Kidney capillary endothelial cell (primary cell): ENCODE measurements at places on chromosomes 2 and 18.

GRCh38 chr2:28088970-28089369 is 198.4 kb downstream of the BABAM2 start:
- no peak for DNase-seq

GRCh38 chr18:74895686-74896085 is 298.0 kb downstream of the ZNF407 start:
- peak; percentile 40 for DNase-seq

GRCh38 chr18:41881285-41881684 is 73.7 kb upstream of the PIK3C3 start:
- no peak for DNase-seq

DNA sequence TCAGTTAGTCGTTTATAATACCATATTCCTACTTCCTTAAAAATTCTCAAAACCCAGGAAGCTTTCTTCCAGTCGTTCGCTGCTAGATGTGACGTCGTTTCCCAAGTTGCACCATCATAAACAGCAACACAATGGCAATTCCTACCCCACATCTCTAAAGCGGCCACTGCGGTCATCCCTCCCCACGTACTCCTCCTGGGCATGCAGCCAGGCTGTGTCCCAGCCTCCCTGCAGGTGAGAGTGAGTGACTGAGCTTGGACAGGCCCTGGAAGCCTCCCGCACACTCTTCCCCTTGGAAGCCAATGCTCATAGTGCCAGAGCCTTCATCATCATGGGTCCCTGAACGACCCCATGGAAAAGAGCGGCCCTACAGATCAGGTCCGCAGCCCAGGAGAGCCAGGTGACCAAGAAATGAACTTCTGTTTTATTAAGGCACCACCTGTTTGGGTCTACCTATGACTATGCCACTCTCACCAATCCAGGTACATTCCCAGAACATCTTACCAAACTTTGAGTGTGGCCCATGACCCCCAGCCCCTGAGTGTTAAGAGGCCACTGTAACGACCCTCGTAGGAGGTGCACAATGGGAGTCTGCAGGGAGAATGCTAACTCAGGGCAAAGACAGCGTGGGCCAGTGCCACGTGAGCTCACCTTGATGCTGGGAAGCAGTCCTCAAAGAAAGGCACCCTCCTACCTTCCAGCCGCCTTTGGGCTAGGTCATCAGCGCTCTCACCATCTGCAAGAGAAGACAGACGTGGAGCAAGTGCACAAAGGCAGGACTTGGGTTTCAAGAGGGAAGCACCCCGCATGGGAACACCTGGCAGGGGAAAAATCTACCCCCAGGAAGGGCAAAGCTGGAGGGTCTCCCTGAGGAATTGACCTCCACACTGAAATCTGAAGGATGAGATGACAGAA is 74.7 kb upstream of the RAB6C start:
- no peak for DNase-seq

GRCh38 chr2:213238753-213239495 is 45.3 kb upstream of the SPAG16 start:
- peak; percentile 13 for DNase-seq

DNA sequence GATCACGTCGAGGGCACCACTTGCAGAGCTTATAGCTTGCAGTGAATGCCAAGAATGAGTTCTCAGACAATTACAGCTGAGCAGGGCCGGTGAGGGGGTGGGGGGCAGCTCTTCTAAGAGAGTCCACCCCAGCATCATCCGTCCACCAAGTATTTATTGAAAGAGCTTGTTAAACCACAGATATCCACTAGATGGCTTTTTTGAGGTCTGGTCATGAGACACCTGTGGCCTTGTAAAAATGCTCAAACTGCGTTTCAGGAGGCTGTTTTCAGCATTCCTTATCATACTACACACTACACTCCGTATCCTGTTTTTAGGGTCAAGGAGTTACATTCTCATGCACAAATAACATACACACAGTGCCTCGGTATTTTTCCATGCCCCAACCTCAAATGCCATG is 51.5 kb downstream of the DNAJC10 start:
- DNase-seq = no peak

DNA sequence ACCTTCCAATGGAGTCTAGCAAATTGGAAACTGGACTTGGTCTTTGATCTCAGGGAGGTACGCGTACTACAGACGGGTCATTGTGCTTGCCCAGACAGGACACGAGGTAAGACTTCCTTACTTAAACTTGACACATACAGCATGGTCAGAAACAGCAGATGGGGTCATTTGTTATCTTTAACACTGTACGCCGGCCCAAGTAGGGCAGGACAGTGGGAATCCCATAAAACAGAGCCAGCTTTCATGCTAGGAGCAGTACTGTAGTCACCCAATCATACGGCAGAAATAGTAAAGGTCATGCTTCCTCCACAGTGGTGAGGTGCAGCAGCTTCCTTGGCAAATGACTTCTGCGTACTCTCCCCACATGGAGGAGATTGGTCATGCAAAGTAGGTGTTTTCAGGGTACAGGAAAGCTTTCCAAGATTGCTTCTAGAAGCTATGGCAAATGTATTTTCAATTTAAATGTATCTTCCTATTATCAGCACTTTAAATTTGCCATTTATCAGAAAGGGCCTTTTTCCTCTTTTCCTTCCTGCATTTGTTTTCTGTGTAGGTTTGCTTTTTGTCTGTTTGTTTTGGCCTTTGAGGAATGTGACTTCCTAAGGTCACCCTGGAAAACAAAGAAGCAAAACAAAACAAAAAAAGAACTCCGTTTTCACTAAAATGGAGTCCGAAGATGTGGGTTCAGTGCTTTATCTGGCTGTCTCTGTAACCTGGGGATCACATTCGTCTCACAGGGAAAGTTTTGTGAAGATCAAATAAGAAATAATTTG is 74.0 kb upstream of the DSG1 start:
- DNase-seq = peak; percentile 21

DNA sequence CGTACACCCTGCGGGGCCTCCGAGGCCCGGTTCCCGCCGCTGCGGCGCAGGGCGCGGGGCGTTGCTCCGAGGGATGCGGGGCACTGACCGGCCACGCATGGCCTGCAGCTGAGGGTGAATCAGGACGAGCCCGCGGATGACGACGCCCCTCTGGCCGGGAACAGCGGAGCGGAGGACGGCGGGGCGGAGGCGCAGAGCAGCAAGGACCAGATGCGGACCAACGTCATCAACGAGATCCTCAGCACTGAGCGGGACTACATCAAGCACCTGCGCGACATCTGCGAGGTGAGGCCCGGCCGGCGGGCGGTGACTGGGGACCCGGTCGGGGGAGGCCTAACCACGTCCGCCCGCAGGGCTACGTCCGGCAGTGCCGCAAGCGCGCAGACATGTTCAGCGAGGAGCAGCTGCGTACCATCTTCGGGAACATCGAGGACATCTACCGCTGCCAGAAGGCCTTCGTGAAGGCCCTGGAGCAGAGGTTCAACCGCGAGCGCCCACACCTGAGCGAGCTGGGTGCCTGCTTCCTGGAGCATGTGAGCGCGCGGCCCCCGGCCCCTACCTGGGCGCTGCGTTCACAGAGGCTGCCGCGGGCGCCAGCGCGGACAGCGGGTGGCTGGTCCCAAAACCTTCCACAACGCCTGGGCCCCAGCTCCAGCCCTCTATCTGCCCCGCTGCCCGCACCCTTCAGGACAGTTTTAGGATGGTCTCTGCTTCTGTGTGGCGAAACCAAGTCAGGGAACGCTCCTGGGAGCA is 53.2 kb downstream of the FAM168B start:
- DNase-seq = no peak

- no peak for DNase-seq
Observed at GRCh38 chr2:29560566-29560965, 360.8 kb downstream of the ALK start.

DNA sequence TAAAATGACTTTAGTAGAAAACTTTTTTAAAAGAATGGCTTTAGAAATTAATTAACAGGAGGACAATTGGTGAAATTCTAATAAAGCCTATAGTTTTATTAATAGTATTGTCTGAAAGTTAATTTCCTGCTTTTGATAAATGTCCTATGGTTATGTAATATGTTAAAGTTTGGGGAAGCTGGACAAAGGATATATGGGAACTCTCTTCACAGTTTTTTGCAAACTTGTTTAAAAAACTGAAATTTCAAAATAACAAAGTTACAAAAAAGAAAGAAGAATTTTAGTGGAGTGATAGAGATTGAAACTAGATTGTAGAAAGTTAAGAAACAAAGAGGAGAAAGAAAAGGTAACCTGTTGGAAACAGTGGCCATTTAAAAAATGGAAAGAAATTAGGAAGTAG is 67.3 kb downstream of the SEMA4F start:
- DNase-seq = no peak

- no peak for DNase-seq
Observed at GRCh38 chr2:118697781-118698180, 149.7 kb downstream of the EN1 start.

DNA sequence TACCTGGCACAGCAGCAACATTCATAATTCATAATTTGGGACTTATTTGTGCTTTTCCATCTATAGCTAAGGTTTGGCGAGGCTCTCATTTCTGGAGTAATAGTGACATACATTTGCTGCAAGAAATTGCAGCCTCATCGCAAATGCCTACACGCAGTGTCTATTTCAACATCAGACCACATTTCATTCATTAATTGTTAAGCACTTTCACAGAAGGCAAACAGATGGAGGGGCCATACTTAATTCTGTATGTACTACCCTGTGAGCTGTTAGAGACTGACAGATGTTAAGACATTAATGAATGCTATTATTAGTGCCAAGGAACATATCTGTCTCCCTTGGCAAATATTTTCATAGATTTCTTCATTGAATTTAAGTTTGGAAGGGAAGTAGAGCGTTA is 125.7 kb downstream of the UXS1 start:
- no peak for DNase-seq

GRCh38 chr2:45776160-45776955 is 124.9 kb downstream of the PRKCE start:
- DNase-seq = no peak

DNA sequence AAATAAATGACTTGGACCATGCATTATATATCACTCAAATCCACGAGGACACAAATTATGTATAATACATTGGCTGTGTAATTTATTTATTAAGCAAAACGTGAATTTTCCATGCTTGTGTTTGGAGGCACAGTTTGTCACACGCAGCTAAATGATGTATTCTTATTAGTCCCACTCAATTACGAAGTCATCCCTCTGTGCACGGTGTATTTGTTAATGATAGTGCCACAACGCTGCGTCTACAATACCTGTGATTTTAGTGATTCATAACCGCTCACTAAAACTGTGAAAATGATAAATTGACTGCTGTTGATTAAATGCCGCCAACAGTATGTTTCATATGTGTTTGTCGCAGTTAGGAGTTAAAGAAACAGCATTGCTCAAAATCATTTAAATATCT is 358.3 kb downstream of the ZNF516 start:
- DNase-seq = no peak

GRCh38 chr2:134246154-134246874 is 7.6 kb upstream of the MGAT5 start:
- DNase-seq = no peak

DNA sequence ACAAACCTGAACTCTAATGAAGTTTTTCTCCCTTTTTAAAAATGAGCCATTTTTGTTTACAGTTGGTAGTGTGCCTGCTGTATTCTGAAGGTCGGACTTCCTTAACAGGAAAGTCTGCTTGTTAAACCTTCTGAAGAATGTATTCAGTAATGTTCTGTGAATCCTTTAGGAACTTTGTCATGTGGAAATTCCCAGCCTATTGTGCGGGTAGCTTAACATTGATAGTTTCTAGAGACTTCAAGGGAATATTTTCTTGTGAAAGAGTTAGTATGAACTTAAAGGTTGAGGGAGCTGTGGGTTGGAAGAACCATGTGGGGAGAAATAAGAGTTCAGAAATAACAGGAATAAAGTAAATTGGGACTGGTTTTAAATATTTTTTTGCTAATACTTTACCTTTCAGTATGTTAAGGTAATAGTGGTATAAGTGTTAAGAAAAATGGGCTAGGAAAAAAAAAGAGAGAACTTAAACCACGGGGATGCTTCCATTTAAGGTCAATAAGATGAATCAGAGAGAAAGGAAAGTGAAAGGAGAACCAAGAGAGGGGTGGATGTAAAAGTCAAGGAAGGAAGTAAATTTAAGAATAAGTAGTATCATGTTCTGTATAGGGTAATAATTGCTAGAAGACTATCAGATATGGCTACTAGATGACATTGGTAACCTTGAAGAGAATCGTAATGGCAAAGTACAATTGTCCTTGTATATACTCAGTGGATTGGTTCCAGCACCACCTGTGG is 90.5 kb downstream of the PMS1 start:
- DNase-seq = no peak

- DNase-seq = no peak
Observed at GRCh38 chr2:19371996-19372582, 13.7 kb upstream of the OSR1 start.

- DNase-seq = peak; percentile 17
Observed at GRCh38 chr18:21930177-21930576, 189.6 kb downstream of the MIB1 start.

DNA sequence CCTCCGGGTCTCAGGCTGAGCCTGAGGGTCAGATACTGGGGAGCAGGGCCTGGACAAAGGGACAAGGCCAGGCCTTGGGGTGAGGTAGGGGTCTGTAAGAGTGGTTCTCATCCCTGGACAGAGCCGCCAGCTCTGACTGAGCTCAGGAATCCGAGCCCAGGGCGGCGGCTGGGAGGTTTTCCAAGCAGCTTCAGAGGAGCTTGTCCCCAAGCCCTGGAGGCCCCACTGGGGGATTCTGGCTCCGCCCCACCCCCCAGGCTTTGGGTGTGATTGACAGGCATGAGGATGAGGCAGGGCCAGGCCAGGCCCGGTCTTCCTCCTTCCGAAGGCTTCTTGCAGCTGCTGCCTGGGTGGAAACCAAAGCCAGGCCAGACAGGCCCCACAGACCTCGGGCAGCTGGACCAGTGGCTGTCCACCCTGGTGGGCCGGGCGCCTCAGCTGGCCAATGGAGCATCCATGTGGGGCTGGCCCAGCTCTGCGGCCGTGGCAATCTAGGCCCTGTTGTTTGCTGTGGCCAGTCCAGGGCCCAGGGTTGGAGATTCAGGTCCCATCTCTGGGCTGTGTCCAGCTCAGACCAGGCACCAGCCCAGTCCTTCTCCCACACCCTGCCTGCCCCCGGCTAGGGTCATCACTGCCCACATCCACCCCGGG is 23.1 kb upstream of the GPC1 start:
- DNase-seq = no peak

DNA sequence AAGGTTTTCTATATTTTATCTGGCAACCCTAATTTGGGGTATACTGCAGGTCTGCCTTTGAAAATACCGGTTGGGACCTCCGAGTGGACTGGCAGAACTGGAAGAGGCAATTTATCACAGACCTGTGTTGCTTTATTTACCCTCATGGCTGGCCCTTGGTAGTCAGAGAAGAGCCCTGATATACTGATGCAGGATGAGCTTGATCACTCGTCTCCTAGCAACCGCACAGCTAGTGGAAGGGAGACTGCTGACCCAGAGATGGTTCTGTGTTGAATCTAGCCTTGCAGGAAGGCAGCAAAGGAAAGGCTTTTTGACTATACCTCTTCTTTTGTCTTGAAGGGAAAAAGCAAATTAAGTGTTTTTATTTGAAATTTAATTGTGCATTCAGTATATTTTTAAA is 154.7 kb downstream of the EML6 start:
- no peak for DNase-seq

- no peak for DNase-seq
Observed at GRCh38 chr2:173435574-173435973, 80.9 kb downstream of the CDCA7 start.

GRCh38 chr2:66082581-66082980 is 352.3 kb upstream of the MEIS1 start:
- no peak for DNase-seq

- DNase-seq = peak; percentile 4
Observed at GRCh38 chr2:163132850-163133249, 294.3 kb upstream of the KCNH7 start.
